Left lobe of liver (tissue), 2 donors: ENCODE measurements at places on chromosomes 12 and 14.

DNA sequence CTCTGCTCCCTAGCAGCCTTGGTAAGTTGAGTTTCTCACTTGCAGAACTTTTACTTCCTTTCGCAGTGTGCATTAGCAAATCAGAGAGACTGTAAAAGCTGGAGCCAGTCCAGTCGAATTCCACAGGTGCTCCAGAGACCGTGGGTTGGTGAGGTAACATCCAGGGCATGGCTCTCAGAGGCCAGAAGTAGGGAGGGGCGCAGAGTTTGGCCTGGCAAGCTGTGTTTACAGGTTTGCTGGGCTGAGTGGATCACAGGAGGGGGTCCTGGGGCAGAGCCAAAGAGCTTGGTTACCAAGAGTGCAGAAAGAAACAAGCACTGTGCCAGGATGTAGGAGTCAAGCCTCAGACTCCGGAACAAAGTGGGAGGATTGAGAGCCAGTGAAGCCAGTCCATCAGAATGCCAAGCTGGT, 10.2 kb upstream of the BHLHE41 start:
- no peak for DNase-seq

DNA sequence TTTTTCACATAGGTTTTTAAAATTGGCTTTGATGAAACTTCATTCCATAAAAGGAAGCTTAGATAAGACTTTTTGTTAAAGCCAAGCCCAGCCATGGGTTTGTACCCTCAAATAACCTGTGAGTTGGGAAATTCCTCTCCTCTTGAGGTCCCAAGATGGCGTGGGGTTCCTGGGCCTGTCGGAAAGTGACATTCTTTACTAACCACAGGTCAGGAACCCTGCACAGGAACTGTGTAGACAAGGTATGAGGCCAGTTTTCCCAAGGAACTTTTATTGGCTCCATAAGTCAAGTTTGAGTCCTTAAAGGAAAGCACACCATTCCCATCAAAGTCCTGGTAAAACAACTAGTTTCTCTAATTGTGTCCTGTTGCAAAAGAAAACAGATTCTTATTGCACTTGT, 65.0 kb upstream of the AMN start:
- no peak for DNase-seq

DNA sequence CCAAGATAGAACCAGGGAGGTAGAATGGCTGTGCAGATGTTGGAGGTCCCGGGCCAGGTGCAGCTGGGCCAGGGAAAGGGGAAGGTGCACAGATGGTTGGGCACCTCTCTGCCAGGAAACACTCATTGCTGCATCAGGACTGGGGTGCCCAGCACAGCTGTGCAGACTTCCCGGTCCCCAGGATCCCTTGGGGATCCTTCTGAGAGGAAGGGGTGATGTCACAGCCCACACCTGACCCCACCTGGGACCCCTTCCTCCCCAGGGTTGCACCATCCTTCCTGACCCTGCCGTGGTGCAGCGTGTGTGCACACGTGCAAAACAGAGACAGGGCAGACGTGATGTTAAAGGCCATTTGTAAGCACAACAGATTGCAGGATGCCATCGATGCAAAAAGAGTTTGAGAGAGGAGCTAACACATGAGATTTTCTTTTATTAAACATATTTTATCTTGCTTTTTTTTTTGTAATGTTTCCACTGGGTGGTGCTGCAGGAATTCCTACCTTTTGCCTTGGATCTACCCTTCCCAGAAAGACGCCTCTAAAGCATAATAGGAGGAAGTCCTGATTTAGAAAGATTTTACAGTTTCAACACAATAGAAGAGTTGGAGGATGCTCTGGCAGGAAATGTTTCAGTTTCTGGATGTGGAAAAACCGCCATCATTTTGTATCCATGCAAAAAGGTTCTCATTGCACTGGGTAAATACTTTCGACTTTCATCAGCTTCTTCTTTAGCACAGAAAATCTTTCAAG, 14.8 kb downstream of the ELK3 start:
- no peak for DNase-seq

GRCh38 chr12:92503029-92503931, 199.5 kb upstream of the PLEKHG7 start:
- DNase-seq: peak; percentile 60

DNA sequence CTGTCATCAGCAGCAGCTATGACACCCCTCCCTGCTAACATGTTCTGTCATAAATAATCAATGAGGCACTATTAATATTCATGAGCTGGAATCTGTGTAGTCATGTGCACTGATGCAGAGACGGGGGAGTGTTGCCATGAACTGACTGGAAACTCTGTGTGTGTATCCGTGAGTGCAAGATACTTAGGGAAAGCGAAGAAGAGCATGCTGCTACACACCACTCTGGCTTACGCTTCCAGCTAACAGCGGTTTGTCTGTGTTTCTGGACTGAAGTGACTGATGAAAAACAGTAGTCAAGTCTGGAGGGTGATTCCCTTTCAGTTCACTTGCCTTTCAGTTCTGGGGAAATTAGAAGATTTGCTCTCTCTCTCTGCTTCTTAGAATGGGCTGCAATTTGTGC, 249.4 kb downstream of the PDZRN4 start:
- DNase-seq: no peak

GRCh38 chr12:9736936-9737705, 4.2 kb upstream of the CLECL1 start:
- no peak for DNase-seq

- DNase-seq: no peak
Measured at GRCh38 chr14:63761351-63762117, 33.7 kb upstream of the SGPP1 start.

DNA sequence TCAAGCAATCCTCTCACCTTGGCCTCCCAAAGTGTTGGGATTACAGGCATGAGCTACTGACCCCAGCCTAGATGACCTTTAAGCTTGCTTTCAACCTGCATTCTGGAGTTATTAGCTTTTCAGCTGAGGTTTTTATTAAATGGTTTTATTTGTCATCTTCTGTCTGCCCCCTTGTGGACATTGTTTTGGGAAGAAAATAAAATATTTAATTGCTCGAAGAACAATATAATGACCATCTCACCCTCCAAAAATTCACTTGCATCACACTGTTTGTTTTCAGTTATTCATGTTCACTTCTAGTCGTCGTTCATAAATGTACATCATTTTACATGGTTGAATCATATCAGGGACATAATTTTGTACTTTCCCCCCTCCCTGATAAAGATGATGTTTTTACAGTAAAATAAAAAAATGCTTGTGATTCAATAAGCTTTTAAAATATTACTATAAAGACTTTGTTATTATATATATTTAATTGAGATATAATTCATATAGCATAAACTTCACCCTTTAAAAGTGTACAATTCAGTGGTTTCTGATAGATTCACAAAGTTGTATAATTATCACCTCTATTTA, 10.1 kb upstream of the SPATS2 start:
- no peak for DNase-seq

DNA sequence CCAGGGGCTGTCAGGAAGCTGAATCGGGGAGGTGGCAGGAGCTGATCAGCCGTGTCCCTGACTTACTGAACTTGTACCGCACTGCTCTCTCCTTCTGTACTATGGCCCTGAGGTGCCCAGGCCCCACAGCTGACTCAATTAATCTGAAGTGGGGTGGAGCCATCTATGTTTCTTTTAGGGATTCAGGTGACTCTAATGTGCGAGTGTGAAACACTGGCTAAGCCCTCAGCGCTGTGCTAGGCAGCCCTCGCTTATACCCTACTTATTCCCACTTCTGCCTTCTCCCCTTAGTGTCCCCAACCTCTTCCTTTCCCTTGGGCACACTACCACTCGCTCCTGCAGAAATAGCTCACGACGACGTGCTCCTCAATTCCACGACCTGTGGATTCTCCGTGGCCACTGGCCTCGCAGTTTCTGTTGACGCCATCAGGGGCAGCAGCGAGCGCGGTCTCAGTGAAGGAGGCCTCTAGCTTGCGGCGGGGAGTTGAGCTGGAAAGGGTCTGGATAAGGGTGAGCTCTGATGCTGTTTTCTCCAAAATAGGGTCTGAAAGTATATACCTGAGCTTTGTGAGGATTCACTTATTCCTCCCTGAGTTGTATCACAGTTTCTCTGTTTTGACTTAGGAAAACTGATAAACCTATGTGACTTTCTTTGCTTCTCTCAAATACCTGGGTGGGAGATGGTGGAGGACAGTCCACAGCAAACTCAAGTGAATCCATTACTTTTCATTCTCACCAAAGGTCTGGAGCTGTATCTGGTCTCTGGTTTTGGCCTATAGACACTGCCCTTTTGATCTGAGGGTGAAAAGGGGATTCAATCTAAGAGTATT, 167.6 kb downstream of the SLC41A2 start:
- DNase-seq: no peak

GRCh38 chr12:109541413-109541726, 31.9 kb downstream of the MMAB start:
- DNase-seq: no peak

GRCh38 chr12:34371050-34371449, 348.8 kb downstream of the ALG10 start:
- no peak for DNase-seq

GRCh38 chr12:45726603-45727300, 2.8 kb upstream of the ARID2 start:
- peak; percentile 76 for DNase-seq

- peak; percentile 58 for DNase-seq
Measured at GRCh38 chr12:119544765-119545625, 48.6 kb upstream of the TMEM233 start.

DNA sequence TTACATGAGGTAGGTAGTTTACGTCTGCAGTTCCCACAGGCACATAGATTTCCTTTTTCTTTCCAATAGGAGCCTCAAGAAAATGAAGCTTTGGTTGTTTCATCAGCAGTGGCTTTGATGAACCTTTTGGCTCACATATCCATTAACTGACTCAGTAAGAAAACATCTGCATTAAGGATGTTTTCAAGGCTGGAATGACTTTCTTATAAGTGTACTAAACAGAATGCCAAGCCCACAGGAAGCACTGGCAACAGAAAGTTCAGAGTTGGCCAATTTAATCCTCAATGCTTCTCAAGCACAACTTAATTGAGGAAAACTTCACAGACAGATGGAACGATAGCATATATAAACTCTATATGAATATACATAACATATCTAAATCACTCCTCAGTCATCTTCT, 63.5 kb downstream of the ST8SIA1 start:
- no peak for DNase-seq

DNA sequence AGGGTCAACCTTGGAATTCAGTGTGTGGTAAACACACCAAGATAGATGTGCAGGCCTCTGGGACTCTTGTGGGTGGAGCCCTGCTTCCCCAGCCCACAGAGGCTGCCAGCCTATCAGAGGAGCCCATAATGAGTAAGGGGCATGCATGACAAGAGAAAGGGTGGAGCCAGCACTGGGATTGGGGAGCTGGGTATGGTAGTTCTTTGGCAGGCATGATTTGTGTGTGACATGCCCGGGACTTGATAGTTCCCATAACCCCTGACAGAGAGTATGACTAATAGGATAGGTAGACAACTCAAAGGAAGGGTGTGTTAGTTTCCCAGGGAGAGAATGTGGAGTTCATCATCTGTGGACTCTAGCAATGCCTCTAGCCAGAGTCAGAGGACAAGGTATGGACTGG, 143.0 kb downstream of the EMP1 start:
- no peak for DNase-seq

- DNase-seq: no peak
Measured at GRCh38 chr14:97824218-97824617, 1027.0 kb downstream of the VRK1 start.

DNA sequence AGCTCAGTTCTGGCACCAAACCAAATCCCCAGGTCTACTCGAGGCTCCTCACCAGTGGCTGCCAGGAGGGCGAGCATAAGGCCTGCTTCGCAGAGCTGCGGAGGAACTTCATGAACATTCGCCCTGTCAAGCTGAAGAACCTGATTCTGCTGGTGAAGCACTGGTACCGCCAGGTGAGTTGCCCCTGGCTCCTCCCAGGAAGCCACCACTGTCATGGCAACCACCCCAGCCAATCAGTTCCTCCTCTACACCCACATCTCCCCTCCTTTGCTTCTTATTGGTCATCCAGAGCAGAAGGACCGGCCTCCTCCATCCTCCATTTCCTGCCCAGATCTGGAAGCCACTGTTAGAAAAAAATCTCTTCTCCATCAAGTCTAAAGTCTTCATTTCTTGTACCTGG, 17.2 kb upstream of the OAS2 start:
- DNase-seq: no peak

DNA sequence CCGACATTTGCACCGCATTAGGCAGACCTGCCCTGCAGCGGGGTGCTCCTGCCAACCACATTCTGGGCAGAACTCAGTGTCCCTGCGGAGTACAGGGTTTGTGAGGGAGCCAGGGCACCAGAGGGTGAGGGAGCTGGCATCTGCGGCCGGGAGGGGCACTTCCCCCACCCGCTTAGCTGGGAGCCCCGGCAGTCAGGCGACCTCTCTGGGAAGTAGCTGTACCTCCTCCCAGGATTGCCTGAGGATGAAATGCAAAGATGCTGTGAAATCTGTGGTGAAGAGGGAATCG, 58.6 kb downstream of the ANKRD9 start:
- DNase-seq: no peak

DNA sequence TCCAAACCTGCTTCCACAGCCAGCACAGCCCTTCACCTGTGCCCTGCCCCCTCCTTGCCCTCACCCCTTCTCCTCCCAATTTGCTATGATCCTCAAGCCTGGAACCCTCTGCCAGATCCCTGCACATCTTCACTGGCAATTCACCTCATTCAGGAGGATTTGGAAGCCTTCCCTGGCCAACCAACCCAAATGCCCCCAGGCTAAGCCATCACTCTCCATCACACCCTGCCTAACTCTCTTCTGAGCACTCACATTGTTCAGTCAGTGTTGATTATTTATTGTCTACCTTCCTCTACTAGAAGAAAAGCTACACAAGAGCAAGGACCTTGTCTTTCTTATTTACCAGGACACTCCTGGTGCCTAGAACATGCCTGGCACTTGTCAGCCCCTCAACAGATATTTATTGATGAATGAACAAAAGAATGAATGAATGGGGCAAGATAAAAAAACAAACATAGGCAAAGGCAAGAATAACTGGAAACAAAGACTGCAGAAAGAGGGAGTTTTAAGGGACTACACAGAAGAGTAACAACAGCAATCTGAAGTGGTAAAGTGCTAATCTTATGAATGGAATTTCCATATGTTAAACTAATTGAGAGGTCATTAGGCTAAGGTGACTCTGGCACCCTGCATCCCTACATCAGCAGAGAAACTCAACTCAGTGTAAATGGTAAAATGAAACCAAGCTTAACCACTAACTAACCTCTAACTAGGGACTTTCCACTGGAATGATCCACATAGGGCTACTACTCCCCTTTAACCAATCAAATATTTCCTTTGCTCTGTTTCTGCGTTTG, 33.4 kb downstream of the TMTC1 start:
- no peak for DNase-seq

DNA sequence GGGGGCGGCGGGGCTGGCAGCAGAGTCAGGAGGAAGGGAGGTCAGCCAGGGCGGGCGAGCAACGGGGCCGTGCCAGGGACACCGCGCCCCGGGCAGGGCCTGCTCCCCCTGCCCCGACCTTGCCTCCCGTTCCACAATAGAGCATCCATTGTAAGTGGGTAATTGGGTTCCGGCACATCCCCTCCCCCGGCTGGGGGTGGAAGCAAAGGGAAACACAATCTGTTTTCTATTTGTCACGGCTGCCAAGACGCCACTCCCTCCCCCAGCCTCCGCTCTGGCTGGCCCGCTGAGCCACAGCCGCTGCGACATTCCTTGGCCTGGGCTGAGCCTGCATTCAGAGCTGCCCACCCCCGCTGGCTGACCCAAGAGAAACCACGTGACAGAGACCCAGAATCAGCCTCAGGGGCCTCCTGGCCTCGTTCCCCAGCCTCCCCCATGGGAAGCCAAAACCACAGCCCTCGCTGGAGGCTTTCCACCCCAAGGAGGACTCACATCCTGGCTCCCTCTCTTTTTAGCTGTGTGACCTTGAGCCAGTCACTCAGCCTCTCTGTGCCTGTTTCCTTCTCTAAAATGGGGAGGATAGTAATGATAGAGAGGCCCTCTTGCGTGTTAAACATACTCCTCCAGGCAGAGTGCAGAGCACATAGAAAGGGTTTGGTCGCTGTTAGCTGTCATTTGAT, 117.6 kb downstream of the SCARB1 start:
- peak; percentile 93 for DNase-seq
